Stimulated activated CD4-positive, alpha-beta T cell treated with anti-CD3 and anti-CD28 coated beads, Interleukin-2, amount 100 ng/mL, for 48 hours (primary cell): ENCODE measurements at places on chromosomes 1 and 21.
A peak's percentile ranks its signal among the peaks of the same experiment; 100 is the strongest.

DNA sequence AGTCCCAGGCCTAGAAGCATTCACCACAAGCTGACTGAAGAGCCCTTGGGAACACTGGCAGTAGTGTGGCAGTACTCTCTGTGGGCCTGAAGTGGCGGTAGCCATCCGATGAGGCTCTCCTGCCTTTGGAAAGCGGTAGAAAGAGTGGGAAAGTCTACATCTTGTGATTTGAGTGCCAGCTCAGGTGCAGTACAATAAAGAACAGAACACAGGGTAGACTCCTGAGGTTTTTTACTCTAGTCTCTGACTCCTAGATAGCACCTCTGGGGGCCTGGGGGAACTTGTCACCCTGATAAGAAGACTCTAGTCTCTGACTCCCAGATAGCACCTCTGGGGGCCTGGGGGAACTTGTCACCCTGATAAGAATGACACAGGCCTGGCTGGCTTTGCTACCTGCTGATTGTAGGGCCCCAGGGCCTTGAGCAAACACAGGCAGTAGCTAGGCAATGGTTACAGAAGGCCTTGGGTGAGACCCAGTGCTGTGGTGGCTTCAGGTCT lies 18.0 kb upstream of the IL20 start:
- no peak for DNase-seq

DNA sequence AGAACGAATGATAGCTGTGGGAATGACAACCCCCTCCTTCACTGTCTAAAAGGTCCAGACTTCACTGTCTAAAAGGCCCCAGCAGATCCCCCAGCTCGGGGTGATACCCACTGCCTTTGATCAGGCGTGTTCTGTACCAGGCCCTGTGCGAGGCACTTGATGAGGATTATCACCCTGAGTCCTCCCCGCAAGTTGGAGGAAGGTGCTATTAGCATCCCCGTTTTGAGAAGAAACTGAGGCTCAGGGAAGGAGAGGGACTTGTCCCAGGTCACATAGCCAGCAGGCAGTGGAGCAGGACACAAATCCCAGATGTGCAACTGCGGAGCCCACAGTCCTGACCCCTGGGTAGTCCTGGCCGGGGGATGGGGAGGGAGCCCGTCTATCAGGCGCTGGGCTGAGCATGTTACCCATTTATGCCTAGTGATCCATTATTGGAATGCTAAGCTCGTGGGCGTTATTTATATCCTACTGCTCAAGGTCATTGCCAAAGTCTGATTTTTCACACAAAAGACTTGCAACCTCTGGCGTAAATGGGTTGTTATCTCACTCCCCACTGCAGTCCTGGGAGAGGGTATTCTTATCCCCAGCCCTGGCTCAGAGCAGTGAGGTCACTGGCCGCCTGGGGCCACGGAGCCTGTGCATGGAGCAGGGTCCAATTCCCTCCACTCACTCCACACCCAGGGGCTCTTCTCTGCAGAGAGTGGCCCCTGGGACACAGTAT lies 722.2 kb downstream of the MATN1 start:
- no peak for DNase-seq

DNA sequence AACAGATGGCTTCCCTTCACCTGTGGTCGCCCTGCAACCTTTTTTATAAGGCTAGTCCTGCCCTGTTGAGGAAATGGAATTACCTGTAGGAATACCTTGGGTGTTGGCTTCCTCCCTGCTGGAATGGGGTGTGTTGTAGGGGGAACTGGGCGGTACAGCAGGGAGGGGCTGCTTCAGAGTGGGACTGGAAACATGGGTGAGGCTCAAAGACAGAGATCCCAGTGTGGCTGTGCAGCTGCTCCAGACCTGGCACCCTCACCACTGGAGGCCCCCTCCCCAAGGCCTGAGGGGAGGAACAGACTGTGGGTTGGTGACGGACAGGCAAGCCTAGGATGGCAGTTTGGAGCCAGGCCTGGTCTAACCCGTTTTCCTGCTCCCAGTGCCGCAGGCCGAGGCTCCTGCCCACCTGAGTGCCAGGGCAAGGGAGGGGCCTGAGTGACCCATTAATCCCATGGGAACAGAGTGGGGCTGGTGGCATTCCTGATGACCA lies 4.5 kb downstream of the EFNA3 start:
- no peak for DNase-seq

GRCh38 chr1:198167436-198167934 lies 10.7 kb downstream of the NEK7 start:
- no peak for DNase-seq

DNA sequence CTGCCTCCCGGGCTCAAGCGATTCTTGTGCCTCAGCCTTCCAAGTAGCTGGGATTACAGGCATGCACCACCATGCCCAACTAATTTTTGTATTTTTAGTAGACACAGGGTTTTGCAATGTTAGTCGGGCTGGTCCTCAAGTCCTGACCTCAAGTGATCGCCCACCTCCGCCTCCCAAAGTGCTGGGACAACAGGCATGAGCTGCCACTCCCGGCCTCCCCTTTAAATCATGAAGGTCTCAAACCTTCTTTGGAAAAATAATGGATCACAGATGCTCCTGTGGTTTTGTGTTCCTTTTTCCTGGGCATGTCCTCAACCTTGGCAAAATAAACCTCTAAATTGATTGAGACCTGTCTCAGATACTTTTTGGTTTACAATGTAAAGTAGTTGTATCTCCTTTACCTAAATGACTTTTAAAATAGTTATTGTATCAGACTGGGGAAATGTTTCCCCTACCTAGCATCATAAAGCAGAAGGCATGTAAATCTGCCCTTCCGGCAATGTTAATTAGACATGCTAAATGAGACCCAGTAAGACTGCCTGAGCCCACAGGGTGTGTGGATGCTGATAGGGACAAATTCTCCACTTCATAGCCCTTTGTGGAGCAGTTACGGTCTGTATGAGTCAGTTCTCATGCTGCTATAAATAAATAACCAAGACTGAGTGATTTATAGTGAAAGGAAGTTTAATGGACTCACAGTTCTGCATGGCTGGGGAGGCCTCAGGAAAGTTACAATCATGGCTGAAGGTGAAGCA lies 27.8 kb downstream of the CBR1 start:
- DNase-seq: no peak

- DNase-seq: peak; percentile 3
Observed at GRCh38 chr1:147723691-147724323, 36.6 kb downstream of the GJA5 start.

GRCh38 chr1:162217706-162218105 lies 148.2 kb downstream of the NOS1AP start:
- no peak for DNase-seq

GRCh38 chr1:106043971-106044370 lies 1012.5 kb upstream of the PRMT6 start:
- DNase-seq: no peak

DNA sequence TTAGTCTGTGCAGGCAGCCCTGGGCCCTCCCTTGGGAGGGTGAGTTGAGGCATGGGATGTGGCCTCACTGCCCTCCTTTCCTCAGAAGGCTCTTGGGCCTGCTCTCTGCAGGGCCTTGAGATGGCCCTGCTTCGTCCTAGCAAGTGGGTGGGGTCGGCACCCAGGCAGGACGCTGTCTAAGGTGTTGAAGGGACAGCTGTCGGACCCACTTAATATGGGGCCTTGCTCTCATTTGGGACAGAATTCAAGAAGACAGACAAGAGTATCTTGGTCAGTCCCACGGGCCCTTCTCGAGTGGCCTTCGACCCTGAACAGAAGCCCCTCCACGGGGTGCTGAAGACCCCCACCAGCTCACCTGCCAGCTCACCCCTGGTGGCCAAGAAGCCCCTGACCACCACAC lies 26.0 kb upstream of the PDXK start:
- DNase-seq: no peak
